NK-92 treated with Interleukin-12 subunit alpha and Interleukin-12 subunit beta, amount 100 ng/mL, for 24 hours (cell line): ENCODE measurements at places on chromosomes 6 and 20.

- DNase-seq = no peak
Observed at GRCh38 chr20:208942-209566, 18.0 kb upstream of the DEFB129 start.

DNA sequence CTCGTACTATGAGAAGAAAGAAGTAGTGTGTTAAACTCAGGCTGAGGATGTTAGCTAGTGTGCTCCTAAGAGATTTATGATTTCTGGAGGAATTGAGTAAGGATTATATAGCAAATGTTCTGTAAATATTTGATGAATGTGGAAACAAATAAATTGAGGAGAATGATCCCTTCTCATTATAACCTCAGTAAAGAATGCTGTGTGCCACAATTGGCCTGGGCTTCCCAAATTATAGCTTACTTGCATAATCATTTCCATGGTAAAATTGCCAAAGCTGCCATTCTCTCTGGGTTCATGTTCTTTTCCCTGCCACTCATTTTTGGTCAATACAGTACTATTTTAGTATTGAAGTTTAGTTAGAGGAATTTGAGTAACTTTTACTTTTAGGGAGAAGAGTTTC lies 128.5 kb downstream of the FLRT3 start:
- DNase-seq = no peak

DNA sequence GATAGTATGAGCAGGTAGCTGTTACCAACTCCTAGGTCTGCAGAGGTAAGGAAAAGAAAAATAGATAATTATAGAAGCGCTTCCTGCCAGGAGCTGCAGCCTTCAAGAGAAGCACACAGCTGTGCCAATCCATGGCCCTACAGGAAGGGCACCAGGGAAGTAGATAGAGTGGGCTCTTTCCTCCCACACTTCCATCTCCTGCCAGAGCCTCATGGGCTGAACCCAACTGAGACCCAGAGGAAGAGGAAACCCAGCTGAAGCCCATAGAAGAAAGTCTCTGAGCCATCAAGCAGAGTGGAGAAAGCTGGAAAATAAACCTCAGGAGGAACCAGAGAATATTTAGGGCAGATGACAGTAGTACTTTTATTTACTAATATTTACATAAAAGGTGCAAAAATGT lies 146.7 kb upstream of the ATXN1 start:
- no peak for DNase-seq

- no peak for DNase-seq
Observed at GRCh38 chr6:35007016-35007415, 118.0 kb downstream of the ANKS1A start.

DNA sequence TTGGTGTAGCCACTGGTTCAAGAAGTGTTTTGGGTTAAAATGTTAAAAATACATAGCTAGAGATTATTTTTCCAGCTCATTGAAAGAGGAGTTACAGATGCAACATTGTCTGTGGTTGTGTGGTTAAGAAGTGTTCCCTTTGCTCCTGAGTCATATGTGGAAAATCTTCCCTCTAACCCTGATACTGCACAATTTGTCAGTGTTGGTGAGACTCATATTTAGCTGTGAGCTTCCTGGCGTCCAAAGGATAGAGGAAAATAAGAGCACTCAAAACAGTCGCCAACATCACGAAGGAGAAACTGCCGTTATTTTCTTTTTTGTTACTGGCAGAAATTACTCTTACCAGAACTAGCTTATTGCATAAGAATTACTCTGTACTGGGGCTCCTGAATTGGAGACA lies 250.4 kb downstream of the CDH4 start:
- DNase-seq = no peak

DNA sequence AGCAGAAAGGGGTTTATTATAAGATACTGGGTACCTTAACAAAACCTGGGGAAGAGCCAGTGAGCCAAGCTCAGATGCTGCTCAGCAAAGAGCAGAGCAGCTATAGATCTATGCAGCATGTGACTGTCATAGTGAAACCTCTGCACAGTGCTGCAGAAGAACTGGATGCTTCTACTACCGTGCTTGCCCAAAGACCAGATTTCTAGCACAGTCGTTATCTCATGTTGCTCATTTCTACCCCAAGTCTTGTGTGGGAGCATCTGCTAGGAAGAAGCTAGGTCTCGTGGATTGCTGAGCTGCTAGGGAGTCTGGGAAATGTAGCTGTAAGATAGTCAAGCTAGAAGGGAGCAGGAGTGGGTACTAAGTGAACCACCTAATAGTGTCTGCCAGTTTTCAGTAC lies 31.7 kb upstream of the GNRH2 start:
- no peak for DNase-seq

DNA sequence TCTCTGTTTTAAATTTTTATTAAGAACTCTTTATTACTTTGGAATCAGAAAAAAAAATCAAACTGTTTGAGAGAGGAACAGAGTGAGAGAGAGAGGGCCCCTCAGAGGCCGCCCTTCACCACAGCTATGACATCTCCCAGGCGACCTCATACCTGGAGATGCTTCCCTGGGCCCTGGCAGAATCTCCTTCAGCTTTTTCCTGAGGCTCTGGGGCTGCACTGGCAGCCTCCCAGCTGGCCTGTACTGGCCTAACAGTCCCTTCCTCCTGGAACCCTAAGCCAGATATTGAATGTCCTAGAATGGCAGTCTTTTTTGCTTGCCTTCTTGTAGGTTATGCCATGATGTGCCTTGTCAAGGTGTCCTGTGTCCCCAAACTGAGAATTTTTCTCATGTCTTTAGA lies 13.7 kb downstream of the ABHD12 start:
- DNase-seq = no peak

- no peak for DNase-seq
Observed at GRCh38 chr6:165001502-165002157, 307.8 kb downstream of the C6orf118 start.

DNA sequence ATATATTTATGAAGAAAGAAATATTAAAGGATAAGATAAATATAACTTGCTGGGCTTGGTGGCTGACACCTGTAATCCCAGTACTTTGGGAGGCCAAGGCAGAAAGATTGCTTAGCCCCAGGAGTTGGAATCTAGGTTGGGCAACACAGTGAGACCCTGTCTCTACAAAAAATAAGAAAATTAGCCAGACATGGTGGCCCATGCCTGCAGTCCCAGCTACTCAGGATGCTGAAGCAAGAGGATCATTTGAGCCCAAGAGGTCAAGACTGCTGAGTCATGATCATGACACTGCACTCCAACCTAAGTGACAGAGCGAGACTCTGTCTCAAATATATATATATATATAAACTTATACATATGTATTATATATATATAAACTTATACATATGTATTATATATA lies 164.0 kb downstream of the MRPL14 start:
- no peak for DNase-seq

GRCh38 chr20:15162079-15162647 lies 824.8 kb upstream of the FLRT3 start:
- DNase-seq = no peak

DNA sequence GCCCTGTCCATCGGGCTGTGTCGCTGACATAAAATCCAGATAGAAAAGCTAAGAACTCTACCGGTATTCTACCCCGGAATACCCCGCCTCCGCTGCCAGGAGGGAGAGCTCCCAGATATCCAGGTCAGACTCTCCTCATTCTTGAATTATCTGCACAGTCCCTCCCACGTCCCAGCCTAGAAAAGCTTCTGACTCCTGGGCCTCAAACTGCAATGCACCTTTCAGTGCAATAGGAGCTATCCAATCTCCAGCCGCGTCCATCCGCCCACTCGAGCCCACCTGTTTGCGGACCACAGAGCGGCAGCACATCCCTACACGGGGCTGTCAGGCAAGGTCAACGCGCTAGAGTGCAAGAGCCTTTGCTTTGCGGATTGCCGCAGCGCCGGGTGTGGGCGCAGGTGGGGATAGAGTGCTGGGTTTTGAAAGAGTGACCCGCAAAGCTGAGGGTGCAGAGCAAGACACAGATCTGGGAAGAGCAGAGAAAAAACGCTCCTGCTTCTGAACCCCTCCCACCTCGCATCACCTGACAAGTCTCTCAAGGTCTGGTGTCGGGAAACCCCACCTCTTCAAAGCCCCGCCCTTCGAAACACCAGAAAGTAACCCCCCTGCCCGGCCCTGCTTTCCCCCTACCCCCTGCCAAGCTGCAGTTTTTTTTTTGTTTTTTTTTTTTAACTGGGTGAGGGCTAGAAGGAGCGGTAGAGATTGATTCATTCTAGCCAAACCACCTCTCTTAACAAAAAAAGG lies 1.3 kb downstream of the TAPBP start:
- DNase-seq = peak; percentile 58

DNA sequence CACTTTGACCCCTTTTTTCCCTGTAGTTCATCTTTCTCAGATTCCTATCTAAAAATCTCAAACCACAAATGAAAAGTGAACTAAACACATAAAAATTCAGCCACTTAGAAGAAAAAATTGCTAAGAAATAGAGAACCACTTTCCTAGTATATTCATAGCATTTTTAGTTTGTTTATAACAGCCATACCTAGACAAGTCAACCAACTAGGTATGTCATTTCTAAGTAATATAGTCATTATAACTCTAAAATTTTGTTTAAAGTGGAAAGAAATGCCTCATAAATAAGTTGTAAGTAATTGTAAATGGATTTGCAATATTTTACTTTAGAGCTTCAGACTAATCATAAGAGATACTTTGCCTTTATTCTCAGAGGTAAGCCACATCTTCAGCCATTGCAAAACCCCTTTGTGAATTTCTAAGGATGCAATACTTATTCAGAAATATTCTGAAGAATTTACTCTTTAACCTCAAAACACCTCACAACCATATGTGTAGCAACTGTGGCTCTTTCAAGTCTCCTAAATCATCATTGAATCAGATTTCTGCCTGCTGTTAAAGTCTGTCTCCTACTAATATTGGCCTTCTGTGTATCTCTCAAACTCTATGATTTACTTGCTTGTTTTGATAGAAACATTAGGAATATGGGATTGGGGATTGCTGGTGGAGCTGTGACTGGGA lies 6.9 kb upstream of the SUMO4 start:
- DNase-seq = no peak

DNA sequence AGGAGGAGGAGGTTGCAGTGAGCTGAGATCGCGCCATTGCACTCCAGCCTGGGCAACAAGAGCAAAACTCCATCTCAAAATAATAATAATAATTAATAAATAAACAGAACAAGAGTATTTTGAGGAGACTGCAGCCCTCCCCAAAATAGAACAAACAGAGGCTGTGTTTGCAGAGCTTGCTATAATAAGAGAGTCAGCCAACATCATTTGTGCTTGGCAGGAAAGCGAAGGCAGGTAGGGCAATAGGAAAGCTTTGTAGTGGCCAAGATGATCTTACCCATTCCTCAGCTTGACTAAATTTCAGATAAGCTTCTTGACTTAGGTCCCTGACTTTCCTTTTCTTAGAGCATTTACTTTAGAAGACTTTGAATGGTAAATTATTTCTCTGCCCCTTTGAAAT lies 6.7 kb downstream of the C6orf141 start:
- no peak for DNase-seq

GRCh38 chr20:58420798-58421496 lies 31.9 kb downstream of the VAPB start:
- no peak for DNase-seq

- DNase-seq = no peak
Observed at GRCh38 chr6:10300071-10300470, 114.8 kb downstream of the TFAP2A start.

- no peak for DNase-seq
Observed at GRCh38 chr6:4362326-4362725, 227.0 kb upstream of the ECI2 start.

- DNase-seq = no peak
Observed at GRCh38 chr20:17044891-17045290, 181.9 kb upstream of the PCSK2 start.

DNA sequence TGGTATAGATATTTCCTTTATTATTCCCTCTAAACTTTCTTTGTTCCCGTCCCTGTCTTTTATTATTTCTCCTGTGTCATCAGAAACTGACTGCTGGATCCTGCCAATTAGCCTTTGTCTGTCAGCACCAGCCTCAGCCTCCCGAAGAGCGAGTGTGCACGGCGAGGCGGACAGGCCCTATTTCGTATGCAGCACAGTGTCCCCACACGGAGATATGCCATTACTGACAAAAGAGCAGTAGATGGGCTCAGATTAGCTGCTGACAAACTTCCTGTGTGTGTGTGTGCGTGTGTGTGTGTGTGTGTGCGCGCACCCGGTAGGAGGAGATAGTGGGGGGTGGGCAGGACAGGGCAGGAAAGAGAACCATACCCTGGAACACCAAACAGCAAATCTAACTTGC lies 99.5 kb upstream of the ZFP64 start:
- no peak for DNase-seq

- DNase-seq = no peak
Observed at GRCh38 chr6:38141085-38141484, 321.6 kb downstream of the ZFAND3 start.

GRCh38 chr6:5517796-5518195 lies 256.5 kb downstream of the FARS2 start:
- peak; percentile 47 for DNase-seq

DNA sequence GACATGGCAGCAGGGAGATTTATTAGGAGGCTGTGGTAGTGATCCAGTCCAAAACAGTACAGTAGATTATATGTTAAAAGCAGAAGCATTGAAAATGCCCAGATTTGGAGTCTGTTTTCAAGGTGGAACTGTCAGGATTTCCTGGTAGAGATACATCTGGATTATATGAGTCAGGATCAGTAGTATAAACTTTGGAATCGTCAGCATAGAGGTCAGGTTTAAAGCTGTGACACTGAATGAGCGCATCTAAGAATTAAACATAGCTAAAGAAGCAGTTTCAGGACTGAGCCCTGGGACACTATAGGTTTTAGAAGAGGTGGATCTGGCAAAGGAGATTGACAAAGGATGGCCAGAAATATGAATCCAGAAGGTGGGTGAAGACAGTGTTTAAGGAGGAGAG lies 60.4 kb downstream of the RNF144B start:
- DNase-seq = no peak

DNA sequence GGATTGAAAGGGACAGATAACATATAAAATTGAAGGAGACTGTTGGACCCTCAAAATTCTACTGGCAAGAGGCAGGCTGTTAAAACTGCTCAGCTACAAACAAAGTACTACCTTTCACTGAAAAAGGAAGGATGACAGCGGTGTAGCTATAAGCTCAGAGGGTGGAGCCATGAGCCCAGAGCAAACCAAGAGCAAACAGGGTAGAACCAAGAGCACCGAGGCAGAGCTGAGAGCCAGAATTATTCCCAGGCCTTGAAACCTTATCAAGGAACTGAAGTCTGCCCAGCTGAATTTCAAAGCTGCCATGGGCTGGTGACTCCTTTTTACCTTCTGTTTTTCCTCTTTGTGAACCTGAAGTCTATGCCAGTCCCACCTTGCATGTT lies 74.7 kb upstream of the SLC4A11 start:
- DNase-seq = no peak

GRCh38 chr6:16894301-16894700 lies 133.0 kb upstream of the ATXN1 start:
- no peak for DNase-seq

- DNase-seq = no peak
Observed at GRCh38 chr6:25170640-25171039, 108.5 kb upstream of the CARMIL1 start.

DNA sequence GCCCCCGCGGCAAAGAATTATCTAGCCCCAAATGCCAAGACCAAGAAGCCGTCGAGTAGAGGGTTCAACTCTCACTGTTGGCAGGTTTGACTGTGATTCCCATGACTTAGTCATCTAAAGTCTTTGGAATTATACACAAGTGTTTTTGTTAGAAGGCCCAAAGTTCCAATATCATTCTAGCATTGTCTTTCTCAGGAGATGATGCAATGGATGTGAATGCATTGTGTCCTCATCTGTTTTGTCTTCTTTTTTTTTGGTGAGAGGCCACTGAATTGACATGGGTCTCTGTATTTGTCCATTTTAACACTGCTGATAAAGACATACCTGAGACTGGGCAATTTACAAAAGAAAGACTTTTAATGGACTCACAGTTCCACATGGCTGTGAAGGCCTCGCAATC lies 290.5 kb upstream of the ZFP64 start:
- DNase-seq = no peak
